NCI-H510A (cell line): ENCODE measurements at places on chromosomes 6 and 20.

DNA sequence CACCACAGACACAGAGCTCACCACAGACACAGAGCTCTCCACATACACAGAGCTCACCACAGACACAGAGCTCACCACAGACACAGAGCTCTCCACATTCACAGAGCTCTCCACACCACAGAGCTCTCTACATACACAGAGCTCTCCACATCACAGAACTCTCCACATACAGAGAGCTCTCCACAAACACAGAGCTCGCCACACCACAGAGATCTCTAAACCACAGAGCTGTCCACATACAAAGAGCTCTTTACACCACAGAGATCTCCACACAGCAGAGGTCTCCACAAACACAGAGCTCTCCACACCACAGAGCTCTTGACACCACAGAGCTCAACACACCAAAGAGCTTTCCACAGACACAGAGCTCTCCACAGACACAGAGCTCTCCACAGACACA is 55.8 kb downstream of the ERMARD start:
- DNase-seq = no peak

DNA sequence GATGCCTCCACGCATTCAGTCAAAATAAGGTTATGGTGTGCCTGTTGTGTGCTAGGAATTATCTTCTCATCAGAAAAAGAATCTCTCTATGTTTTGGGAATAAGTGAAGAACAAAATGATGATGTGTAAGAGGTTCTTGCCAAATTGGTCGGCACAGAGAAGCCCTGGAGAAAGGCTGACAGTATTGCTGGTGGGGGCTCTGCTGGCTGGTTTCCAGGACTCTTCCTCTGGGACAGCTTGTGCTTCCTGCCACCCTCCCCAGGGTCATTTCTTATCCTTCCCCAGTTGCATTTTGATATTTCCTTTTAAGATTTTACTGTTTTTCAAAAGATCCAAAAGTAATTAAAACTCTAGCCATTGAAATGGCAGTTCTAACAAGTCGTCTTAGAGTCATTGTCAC is 22.1 kb downstream of the CST4 start:
- no peak for DNase-seq

- DNase-seq = no peak
Observed at GRCh38 chr6:169639653-169640278, 62.1 kb downstream of the WDR27 start.

GRCh38 chr20:20786428-20786827 is 74.0 kb upstream of the RALGAPA2 start:
- DNase-seq = no peak

DNA sequence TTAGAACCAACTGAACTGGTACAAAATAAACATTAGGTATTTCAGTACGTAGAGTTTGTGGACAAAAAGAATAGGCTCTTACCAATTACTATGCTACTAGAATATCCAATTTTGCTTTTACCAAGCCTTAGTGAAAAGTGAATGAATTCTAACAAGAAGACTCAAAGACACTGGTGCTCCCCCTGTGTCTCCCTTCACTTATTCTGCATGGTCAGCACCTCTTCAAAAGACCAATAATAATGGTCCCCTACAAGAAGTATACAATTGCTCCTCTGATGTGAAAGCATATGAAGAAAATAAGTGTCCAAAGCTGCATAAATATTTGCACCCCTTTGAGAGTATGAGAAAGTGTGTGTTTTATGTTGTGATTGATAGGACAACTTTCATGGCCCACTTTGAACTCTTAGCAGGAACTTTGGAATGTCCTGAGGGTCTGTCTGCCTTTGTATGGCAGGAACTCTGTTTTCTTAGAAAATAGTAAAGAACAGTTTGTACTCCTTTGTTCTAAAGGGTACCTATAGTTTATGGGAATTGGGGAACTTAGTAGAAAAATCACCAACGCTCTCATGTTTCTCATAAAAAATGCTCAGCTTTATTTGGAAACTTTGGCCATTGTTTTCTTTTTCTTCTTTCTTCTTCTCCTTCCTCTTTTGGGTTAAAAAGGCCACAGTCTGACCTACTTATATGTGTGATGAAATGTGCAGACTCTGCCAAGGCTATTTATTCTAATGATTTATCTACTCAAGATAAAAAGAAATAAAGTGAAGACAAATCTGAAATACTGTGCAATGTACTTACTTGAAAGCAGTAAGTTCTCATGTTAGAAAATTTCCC is 352.4 kb downstream of the LAMA2 start:
- DNase-seq = no peak

GRCh38 chr6:46772762-46773161 is 20.4 kb upstream of the MEP1A start:
- no peak for DNase-seq

- DNase-seq = no peak
Observed at GRCh38 chr6:158323561-158323958, 11.3 kb downstream of the TULP4 start.

GRCh38 chr6:40881501-40881900 is 157.5 kb downstream of the UNC5CL start:
- DNase-seq = no peak

- DNase-seq = no peak
Observed at GRCh38 chr6:165988757-165989456, 178.7 kb downstream of the TBXT start.

DNA sequence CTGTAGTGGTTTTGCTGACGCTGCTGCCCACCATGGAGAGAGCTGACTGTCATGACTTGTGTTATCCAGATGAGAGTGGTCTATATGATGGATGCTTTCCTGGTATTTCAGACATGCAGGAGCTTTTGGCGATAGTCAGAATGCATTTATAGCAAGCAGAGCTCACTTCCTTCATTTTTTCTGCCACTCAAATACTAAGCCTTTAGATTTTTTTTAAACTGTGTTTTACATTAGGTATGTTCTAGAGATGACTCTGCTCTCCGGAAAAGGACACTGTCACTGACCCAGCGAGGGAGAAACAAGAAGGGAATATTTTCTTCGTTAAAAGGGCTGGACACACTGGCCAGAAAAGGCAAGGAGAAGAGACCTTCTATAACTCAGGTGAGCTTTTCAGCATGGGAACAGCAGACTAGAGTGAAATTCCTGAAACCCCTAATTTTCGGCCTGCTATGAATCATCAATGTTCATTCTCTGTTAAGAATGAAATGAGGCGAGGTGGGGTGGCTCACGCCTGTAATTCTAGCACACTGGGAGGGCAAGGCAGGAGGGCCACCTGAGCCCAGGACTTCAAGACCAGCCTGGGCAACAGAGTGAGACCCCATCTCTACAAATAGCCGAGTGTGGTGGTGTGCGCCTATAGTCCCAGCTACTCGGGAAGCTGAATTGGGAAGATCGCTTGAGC is 98.6 kb upstream of the CLDN20 start:
- DNase-seq = no peak

DNA sequence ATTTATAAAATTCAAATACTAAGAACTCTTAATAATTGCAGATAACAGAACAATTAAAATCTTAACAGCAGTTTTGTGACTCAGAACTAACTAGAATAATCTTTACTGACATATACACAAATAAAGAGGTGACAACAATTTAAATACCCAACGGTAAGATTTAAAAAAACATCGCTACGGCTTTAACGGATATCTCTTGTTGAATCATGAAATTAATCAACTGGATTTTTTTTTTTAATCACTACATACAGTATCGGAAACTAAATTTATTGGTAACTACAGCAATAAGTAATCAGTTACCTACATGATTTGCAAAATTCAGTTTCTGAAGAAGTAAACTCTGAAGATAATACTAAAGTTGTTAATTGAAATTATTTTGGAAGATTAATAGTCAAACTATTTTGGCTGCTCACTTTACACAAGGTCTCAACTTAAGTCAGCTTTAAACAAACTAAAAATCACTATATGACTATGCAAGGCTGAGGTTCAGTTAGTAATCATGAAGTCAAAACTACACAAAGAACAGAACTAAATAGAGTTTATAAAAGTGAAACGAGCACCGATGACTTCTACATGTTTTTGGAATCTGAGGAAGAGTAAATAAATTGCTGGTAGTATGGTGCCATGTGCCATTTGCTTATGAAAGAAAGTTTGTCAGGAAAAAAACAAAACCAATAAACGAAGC is 128.8 kb downstream of the HUS1B start:
- DNase-seq = no peak

DNA sequence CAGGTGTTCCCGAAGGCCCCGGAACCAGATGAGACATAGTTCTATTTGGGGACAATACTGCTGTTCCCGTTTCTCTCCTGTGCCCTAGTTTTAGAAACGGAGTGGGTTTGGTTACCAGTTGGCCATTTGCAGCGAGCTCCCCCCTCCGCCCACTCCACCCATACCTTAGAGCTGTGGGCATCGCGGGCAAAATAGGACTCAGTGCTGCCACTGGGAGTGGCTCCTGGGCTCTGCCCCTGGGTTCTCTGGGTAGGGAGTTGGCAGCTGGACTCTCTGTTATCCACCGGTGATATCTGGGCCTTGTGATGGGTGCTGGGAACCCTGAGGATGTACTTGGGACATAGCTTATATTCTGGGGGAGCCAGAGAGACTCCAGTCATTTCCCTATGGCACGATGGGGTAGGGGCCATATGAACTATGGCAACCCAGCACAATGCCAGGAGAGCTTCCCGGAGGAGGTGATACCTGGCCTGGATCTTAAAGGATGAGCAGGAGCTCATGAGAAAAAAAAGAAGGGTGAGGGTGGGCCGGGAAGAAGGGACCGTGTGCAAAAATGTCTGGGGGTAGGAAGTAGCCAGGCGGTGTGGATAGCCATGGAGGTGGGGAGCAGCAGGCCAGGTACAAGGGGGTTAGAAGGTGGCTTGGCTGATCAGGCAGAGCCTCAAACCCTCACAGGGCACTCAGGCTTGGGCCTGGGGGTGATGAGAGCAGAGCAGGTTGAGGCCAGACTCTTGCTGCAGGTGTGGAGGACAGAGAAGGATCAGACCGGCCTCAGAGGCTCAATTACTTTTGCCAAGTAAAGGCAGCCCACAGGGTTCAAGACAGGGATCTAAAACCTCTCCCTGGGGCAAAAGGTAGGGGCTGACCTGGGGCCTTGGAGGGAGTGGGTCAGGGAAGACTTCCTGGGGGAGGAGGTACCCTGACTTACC is 9.6 kb downstream of the SRC start:
- no peak for DNase-seq

GRCh38 chr6:146666909-146667308 is 68.1 kb downstream of the ADGB start:
- no peak for DNase-seq

DNA sequence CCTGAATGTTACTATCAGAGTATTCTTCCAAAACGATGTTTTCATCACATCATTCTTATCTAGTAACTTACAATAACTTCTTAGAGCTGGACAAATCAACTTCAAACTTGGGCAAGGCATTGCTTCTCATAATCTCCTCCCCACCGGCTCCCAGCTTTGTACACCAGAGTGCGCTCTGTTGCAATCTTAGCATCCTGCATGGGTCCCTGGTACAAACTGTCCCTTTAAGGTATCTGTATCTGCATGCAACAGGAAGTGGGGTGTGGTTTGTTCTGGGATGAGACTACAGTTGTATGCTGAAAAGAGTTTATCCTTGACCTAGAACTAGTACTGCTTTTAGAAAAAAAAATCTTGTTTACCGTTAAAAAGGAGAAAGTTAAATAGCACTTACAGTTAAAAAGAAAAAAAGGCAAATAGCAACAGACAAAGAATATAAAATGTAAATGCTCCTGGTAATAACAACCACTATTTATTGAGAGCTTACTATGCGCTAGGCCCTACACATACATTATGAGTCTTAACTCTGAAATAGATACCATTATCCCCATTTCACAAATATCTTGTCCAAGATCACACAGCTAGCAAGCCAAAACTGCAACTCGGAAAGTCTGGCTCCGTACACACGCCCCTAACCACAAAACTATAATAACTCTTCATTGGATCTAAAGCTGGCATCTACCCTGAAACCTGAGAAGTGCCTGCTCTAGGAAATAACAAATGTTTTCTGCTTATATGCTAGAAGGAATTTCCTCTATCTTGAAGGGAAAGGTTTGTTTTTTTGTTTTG is 9.8 kb upstream of the HECA start:
- DNase-seq = no peak

DNA sequence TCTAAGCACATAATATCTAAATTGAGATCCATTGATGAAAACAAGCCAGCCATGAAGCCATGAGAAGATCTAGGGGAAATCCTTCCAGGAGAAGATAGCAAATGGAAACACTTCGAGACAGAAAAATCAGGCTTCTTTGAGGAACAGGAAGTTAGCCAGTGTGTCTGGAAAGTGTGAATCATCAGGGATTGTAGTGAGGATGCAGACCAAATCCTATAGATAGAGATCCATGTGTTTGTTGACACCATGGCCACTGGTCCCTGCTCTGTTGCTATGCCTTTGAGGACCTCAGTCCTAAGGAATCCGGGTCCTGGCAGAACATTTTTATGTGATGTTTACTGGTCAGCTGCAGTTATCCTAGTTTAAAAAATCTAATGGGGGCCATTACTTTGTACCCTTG is 6.6 kb upstream of the ELOVL2 start:
- DNase-seq = no peak

GRCh38 chr6:317060-317447 is 24.8 kb downstream of the DUSP22 start:
- DNase-seq = no peak

DNA sequence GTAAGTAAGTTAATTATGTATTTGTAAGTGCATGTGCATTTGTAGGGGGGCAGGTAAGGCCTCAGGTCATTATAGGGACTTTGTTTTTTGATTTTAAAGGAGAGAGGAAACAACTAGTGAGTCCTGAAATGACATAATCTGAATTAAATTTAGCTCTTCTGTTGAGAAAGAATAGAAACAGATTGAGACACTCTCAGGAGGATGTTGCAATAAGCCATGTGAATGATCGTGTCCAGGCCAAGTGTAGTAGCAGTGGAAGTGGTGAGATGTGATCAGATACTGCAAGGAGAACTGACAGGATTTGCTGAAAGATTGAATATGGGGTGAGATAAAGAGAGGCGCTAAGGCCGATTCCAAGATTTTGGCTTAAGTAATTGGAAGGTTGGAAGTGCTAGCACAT is 2.6 kb upstream of the CENPW start:
- DNase-seq = no peak

GRCh38 chr20:31474097-31474436 is 860 bp downstream of the DEFB124 start:
- DNase-seq = no peak

DNA sequence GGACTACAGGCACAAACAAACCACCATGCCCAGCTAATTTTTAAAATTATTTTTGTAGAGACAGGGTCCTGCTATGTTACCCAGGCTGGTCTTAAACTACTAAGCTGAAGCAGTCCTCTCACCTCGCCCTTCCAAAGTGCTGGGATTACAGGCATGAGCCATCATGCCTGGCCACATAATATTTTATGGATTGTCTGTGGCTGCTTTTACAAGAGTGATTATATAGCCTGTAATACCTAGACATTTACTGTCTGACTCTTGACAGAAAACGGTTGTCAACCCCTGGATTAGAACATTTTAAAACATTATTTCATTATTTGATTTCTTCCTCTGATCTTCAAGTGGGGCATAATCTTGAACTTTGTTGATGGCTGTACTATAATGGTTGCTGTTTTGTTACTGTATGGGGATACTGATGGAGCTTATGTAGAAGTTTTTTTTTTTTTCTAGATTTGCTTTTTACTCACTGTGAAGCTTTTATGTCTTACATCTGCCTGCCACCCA is 14.3 kb downstream of the PARD6B start:
- DNase-seq = no peak
